ENCODE measurements at places on chromosomes 7 and 10.

DNA sequence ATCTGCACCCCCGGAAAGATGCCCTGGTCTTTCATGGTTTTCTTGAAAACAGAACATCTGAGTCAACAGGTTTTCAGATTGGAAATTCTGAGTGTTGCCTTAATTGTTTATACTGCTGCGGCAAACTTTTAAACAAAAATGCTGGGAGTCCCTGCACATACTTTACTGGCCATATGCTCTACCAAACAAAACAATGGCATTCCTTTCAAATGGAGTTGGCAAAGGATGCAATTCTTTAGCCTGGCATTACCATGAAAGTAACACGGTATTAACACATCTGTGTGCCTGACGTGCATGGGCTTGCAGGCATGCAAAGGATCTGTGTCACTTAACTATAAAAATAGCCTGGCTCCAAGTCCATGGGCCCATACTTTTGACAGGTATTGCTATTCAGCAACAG lies 4.2 kb downstream of the INHBA start:
- DNase-seq: no peak

DNA sequence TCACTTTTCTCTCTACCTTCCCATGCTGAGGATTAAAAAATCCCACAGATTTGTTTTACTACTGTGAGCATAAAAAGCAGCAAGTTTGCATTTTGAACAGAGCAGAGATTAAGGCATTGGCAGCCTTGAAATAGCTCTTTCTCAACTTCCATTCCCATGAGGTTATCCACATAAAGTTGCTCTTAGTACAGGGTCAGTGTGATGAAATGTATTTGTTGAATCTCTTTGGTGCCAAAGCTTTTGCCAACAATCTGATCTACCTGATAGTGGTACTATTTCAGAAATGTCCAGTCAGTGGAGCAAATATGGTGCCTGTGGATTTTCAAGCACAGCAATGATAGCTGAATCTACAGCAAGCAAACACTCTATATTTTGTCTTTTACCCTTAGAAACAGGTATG lies 254.8 kb downstream of the INHBA start:
- no peak for DNase-seq

DNA sequence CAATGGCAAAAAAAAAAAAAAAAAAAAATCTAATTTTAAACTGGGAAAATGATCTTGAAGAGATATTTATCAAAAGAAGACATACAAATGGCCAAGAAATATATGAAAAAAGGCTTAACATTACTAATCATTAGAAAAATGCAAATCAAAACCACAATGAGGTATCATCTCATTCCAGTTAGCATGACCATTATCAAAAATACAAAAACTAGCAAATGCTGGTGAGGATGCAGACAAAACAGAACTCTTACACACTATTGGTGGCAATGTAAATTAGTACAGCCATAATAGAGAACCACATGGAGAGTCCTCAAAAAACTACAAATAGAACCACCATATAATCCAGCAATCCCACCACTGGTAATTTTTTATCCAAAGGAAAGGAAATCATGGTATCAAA lies 489.6 kb downstream of the TNS3 start:
- DNase-seq: no peak

DNA sequence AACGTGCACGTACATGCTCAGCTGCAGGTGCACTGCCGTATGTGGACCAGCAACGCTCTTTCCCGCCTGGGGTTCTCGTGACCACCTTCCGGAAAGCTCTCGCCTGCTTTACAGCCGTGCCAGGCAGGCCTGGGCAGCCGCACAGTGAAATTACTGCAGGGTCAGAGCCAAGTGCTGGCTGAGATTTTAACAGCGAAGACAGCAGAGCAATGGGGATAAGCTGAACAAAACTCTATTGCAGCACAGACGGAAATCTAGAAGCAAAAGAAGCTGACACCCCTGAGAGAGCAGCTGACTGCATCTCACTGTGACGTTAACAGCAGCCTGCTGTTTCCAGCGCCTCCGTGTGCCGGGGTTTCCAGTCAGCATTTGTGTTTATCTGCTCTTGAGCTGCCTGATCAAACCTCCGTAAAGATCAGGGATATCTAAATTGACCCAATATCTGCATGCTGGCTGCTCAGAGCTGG lies 179.0 kb downstream of the DIP2C start:
- DNase-seq: peak; percentile 60

- no peak for DNase-seq
Observed at GRCh38 chr10:89535171-89536012, at the start of gene SLC16A12. Gene SLC16A12, minus strand, starts transcription at chr10:89535594. Its CDS starts 73,016 bp downstream, at chr10:89462578.

Measured in midbrain (tissue), 1 donor.